ENCODE measurements at places on chromosomes 3 and 15.
A peak's percentile ranks its signal among the peaks of the same experiment; 100 is the strongest.

DNA sequence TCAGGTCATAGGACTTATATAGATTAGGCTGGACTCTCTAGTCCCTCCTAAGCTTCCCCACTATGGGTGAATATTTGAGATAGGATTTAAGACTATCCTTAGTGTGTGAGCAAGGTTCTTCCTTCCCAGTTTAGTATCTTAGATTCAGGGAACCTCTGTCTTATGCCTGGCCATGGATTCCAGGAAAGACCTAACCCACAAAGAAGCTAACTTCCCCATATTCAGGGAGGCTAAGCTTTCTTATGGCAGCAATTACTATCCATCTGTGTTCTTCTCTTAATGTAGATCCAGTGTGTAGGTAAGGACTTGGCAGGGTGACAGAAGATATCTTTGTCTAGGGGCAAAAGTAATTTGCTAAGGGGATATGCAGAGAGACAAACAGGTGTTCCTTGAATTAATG, 25.5 kb upstream of the PIK3R4 start:
- no peak for DNase-seq

DNA sequence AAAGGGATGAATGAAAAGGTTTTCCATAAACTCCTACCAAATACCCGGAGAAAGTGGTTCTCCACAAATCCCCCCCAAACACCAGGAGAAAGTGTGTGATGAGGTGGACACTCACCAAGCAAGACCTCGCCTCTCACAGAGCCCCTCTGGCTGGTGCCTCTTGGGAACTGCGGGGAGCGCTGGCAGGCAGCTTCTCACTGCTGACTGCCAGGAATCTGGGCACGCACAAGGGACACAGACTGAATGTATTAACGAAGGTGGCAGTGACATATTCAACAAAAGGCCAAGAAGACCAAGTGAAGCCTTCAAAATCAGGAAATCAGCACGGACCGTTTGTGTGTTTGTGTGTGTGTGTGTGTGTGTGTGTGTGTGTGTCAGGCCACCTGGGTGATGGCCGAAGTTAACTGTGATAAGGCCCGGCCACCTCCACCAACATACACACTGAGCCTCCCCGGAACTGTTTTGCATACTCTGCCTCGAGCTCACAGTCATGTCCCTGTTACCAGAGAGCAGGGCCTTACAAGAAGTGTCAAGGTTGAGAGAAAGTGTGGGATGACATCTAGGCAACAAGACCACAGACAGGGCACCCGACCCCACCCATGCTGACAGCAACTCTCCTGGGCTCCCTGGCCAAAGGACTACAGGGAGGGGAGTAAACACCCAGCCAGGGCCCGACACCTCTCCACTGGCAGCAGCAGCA, 18.0 kb downstream of the ATP10A start:
- DNase-seq: no peak

- DNase-seq: no peak
Observed at GRCh38 chr3:61807865-61808276, 246.5 kb downstream of the PTPRG start.

DNA sequence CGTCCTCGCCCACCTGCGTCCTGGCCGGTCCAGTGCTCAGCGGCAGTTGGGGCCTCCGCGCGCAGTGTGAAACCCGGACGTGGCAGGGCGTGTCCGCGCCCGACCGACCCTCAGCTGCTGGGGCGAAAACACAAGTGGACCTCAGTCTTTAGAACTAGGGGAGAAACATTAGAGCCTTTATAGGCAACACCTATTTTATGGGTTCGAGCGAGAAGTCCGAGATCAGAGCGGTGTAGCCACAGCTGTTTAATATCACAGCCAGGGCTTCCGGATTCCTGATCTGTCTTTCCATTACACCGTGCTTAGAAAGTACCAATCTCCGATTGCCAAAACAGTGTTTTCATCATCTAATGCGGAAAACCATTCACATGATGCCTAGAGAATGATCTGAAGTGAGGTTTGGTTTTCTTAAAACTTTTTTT, 506 bp downstream of the RAD51 start:
- DNase-seq: peak; percentile 52

DNA sequence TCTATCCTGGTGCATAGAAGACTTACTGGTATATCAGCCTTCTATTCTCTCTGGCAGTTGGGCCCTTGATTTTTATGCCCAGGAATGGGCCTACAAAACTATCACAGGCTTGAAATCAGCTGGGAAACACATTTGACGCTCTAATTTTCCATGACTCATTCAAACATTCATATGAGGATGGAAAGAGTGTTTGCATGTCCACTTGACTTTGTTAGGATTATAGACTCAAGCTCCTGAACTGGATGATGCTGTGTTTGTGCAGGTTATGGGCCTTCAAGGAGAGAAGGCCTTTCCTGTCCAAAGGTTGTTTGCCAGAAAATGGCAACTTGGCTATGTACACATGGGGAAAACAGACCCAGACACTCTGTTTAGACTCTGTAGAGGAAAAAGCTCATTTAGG, 219.9 kb downstream of the GAP43 start:
- no peak for DNase-seq

DNA sequence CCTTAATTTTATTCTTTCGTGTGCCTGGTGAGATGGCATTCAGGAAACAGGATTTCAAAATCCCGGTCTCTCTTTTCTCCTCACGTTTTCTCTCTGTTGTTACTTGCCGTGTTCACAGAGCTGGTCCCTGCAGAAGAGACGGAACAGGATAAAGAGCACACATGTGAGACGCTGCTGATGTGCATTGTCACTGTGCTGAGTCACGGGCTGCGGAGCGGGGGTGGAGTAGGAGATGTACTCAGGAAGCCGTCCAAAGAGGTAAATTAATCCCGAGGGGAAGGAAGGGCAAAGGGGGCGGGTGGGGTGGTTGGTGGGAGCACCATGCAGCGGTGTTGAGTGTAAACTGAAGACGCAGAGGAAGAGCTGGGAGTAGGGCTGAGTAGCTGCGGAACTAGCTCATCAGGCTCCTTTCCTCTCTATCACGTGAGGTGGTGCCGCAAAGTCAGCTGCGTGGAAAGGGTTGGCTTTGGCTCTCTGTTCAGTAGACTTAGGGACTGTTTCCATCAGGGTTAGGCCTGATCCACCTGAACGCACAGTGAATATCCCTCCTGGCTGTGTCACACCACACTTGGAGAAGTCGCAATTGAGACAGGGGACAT, 164.8 kb upstream of the BHLHE40 start:
- DNase-seq: peak; percentile 82
